ENCODE measurements at places on chromosomes 2 and 18. TPM values are rescaled to one million over a fixed set of nuclear protein-coding genes. Genes with fewer than 3 reads are reported as not detected.

GRCh38 chr2:178553047-178553446 lies 72.8 kb downstream of the PLEKHA3 start:
- DNase-seq, result no peak

DNA sequence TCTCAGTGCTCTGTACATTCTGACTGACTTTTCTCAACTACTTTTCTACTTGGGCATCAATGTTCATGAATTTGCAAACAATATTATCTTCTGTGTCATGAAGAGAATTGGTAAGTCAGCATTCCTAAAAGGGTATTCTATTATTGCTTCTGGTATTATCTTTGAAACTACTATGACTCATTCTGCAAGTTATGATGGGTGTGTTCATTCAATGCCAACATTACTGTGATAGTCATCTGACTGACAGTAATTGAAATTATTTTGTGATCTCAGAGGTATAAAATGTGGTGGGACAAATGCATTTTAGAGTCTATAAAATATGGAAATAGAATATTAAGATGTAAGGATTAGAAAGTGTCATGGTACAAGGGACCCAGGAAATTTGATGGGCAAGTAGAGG lies 736.0 kb upstream of the CELF4 start:
- DNase-seq, result no peak

GRCh38 chr2:241393524-241394196 lies 37.6 kb downstream of the FARP2 start:
- no peak for DNase-seq

DNA sequence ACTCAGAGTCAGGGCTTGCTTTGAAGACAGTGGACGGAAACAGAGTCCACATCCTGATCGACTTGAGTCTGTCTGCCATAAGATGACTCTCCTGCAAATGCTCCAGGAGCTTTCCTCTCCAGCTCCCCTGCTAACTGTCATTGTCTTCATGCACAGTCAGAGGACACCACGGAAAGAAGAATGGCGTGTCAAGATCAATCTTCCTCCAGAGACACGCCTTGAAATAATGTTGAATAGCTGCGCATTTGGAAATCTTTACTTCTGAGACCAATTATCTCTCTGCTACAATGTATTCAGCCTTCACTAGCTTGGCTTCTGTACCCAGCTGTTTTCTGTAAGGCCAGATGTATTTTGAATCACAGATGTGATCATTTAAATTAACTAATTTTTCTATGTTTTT lies 457.2 kb downstream of the CDH2 start:
- peak; percentile 63 for DNase-seq

DNA sequence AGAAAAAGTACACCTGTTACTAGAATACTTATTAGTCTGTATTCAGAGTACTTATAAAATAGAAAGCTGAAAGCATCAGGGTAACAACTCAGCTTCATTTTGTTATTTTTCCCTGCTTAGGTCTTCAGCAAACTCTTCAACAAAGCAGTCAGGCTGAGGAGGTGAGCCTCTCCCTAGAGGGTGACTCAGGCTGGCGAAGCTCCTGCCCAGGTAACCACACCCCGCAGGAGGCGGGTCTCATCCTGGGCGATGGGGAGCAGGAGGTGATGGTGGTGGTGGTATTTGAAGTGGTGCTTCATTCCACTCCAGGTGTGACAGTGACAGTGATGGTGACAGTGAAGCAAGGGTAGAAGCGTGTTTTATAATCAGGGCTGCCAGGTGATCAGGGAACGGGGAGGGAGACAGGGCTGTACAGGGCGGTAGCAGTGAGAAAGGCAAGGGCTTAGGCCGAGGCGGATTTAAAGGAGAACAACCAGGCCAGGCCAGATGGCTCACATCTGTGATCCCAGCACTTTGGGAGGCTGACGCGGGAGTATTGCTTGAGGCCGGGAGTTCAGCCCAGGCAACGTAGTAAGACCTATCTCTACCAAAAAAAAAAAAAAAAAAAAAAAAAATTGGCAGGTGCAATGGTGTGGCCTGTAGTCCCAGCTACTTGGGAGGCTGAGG lies 127.1 kb downstream of the SOCS6 start:
- no peak for DNase-seq

GRCh38 chr2:209425471-209426071 lies 1.7 kb downstream of the MAP2 start:
- peak; percentile 33 for DNase-seq

DNA sequence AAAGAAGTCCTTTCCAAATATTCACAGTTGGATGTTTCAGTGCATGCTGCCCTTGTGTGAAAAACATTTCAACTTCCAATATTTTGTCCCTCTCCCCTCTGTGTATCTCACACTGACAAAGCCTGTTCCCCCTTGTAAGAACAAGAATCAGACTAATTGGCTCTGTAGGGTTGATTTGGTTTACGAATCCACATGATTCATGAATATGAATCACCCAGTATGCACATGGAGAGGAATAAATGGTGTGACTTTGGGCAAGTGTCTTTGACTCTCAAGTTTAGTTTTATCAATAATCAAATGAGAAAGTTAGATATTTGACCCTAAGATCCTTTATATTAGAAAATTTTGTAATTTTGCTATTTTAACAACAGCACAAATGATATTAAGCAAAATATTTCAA lies 9.3 kb upstream of the CDH20 start:
- no peak for DNase-seq

DNA sequence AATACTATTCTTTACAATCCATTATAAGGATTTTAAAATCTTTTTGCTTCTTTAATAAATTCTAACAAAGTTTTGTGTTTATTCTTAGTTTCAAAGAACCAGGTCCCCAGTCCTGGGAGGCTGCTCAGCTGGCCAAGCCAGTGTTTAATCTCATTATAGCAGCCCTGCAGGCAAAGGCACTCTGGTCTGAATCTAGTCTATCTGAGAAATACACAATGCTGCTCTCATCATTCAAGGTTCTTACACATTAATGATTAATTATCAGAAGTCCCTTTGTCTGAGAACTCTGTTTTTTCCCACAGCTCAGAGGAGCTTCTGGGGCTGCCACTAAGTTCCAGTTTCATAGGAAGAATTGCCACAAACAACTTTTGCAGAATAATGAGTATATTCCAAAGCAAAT lies 27.7 kb downstream of the KCTD18 start:
- DNase-seq, result no peak

- no peak for DNase-seq
Measured at GRCh38 chr2:46073540-46074046, 223.6 kb upstream of the EPAS1 start.

- DNase-seq, result no peak
Measured at GRCh38 chr2:118678985-118679384, 168.5 kb downstream of the EN1 start.

GRCh38 chr2:69169655-69170389 lies 156.8 kb downstream of the ANTXR1 start:
- DNase-seq, result no peak

GRCh38 chr2:19607931-19608771 lies 249.7 kb upstream of the OSR1 start:
- DNase-seq, result no peak

GRCh38 chr2:58098254-58099095 lies 51.9 kb downstream of the VRK2 start:
- no peak for DNase-seq

The TXNL4A gene
- 157 TPM for polyA plus RNA-seq

The SLC23A3 gene
- polyA plus RNA-seq, result 0.84 TPM

The DSG1 gene
- not detected for polyA plus RNA-seq

The RND3 gene
- 55.5 TPM for polyA plus RNA-seq
